Non-pigmented ciliary epithelial cell (primary cell): ENCODE measurements at places on chromosomes 4 and X.

- no peak for DNase-seq
Measured at GRCh38 chr4:21410372-21410771, 538.2 kb downstream of the KCNIP4 start.

DNA sequence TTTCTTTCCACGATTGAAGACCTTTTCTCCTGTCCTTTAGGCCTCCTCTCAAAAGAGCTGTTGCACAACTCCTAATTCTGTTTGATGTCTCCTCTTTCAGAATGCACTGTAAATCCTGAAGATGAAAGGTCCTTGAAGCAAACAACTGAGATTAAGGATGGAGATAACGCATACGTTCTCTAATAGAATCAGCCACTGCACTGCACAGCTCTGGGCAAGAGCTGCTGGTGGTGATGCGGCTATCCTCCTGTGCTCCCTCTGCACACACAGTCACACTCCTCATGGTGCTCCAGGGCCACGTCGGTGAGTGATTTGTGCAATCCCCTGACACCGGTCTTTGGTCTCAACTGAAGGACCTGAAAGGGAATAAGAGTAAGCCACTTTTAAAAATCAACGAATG is 208.7 kb downstream of the PDGFC start:
- no peak for DNase-seq

DNA sequence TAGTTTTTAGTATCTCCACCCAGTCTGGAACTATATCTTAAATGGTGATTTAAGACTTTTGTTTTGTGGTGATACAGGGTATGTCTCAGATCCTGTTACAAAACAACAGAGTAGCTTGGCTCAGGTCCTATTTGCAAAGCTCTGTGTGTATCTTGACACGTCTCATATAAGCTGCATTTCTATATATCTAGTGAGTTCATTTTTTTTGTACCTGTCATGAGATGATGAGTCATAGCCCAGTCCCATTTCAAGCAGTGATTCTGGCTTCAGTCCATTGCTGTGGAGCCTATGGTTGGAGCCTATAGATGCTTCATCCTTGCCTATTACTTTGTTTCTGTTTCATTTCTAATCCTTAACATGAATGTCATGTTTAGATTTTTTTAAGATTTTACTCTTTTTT is 23.0 kb downstream of the GRXCR1 start:
- DNase-seq, result no peak

DNA sequence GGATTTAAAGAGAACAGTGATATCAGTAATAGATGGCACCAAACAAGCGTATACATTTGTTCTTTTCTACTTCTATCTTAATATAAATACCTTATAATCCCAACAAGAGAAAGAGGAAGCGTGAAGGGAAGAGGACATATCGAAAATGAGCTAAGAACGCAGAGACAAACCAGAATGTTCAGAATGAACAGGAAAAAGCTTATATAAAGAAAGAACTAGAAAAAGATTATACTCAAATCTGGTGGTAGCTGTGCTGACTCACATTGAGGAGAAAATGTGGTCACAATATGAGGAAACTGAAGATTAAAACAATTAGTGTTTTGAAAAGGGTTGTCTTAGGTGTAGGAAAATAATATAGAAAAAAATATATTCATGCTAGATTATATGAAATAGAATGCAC is 2.0 kb upstream of the GPR34 start:
- DNase-seq, result no peak

- no peak for DNase-seq
Measured at GRCh38 chr4:8699063-8699385, 106.5 kb downstream of the CPZ start.
